Aorta (tissue), 5 donors: ENCODE measurements at places on chromosomes 3 and 15.

DNA sequence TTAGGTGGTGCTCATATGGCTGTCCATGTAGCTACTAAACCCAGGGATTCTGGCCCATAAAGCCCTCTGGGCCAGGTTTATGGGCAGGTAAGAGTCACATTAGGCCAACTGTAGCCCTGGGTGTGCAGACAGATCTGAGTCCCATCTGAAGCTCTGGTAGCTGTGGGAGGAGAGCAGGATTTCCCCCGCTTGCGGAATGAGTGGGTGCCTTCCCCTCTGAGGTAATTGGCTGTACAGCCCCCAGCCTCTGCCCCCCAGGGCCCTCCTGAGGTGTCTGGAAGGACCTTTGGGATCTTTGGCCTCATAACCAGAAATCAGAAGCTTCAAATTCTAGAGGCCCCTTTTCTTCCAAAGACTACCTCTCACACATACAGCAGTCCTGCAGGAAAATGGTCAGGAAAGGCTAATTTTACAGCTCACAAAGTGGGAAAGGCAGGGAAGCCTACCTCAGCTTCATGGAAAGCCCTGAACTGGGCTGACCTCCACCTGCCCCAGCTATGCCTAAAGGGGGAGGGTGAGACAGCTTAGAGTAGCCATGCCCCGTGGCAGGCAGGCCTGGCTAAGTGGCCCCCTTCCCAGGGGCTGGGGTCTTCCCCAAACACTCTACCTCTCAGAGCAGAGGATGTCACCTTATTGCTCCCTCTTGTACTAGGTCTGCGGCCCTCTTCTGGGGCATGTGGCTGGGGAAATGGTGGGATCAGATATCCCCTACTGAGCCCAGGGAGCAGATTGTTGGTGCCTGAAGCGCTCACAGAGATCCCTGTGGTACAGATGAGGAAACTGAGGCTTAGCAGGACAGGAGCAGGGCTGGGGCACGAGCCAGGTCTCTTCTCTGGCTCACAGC lies 16.8 kb downstream of the HEMK1 start:
- DNase-seq: no peak

GRCh38 chr15:31328428-31328968 lies 1.9 kb downstream of the KLF13 start:
- DNase-seq: peak; percentile 68

GRCh38 chr15:99999282-100000070 lies 266.2 kb upstream of the LYSMD4 start:
- no peak for DNase-seq

- DNase-seq: no peak
Measured at GRCh38 chr15:38941399-38941953, 376.9 kb upstream of the RASGRP1 start.

GRCh38 chr3:179972881-179973423 lies 63.8 kb downstream of the PEX5L start:
- DNase-seq: no peak

DNA sequence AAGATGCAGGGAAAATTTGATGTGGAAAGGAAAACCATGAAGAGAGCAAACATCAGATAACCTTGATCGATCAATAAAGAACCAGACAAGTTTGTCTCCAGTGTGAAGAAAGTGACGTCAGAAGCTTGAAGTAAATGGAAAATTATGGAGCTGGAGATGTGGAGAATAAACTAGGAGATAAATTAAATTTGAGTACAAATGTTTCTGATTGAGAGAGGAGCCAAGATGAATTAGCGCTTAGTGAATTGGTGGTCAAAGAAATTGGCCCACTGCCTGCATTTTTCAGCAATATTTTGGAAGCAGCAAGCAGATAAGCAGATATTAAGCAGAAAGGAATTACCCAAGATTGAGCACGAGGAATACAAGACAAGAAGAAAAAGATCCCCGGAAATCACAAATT lies 567.3 kb upstream of the ZNF385D start:
- DNase-seq: no peak

- no peak for DNase-seq
Measured at GRCh38 chr15:101490408-101490891, 943 bp upstream of the PCSK6 start.

DNA sequence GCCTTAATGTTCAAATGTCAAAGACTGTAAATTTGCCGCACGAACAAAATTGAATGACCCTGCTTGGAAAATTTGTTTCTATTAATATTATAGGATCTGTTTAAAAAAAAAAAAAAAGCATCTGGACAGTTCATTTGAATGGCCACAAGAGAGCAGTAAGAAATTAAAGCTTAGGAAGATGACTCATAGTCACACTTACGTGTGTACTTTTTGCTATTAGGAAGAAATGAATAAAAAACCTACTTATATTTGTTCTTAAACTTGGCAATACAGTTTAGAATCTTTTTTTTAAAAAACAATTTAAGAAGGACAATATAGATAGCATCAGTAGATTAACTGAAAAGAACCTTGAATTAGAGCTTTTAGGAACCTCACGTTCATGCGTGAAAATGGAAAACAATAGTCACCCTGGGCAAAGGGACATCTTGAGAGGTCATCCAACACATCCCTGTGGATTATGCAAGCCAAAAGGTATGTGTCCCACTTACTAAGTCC lies 621.8 kb downstream of the MECOM start:
- no peak for DNase-seq

GRCh38 chr3:121752261-121752660 lies 2.7 kb upstream of the GOLGB1 start:
- no peak for DNase-seq

DNA sequence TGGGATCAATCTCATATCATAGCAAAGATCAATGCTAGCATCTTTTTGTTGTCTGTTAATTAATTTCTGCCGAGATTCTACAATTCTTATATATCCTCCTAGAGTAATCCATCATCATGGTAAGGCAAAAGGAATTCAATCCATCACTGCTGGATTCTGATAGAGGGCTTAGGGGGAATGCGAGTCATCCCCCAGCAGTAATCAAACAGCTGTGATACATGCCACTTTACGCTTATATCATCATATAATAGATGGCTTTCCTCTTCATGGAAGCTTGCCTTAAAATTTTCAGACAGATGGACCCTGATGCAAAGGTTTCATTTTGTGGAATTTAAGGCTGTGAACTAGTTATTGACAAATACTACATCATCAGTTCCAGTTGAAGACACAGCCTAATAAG lies 645.9 kb downstream of the CADM2 start:
- no peak for DNase-seq

DNA sequence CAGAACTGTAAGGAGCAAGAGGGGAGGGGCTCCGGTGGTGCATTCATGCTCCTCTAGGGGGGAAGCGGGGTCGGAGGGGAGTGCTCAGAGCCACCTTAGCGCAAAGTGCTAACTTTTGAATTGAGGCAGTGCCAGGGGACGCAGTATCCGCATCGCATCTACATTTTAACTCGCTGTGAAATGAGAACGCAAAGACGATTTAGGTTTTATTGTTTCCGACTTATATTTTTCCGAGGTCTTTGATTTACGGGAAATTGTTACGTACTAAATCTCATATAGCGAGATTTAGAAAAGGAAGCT lies 212 bp downstream of the TCAIM start:
- DNase-seq: no peak

GRCh38 chr3:123076496-123077418 lies 9.9 kb downstream of the PDIA5 start:
- DNase-seq: peak; percentile 84

DNA sequence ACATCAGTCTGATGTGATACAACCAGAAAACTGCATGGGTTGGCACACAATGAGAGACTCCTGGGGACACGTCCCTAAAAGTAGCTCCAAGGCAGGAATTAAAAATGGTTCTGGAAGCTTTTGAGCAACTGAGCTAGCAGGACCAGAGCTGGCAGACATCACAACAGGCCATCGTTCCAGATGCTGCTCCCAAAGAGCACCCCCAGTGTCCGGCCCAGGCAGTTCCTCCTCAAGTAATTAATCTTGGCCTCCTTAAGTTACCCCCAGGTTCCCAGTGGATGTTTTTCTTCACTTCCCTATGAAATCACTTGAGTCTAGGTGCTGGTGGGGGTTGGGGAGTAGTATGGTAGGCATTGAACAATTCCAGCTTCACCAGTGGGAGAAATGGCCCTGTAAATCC lies 711.6 kb downstream of the MECOM start:
- DNase-seq: no peak

GRCh38 chr15:41231422-41232226 lies 556 bp downstream of the CHP1 start:
- DNase-seq: no peak

DNA sequence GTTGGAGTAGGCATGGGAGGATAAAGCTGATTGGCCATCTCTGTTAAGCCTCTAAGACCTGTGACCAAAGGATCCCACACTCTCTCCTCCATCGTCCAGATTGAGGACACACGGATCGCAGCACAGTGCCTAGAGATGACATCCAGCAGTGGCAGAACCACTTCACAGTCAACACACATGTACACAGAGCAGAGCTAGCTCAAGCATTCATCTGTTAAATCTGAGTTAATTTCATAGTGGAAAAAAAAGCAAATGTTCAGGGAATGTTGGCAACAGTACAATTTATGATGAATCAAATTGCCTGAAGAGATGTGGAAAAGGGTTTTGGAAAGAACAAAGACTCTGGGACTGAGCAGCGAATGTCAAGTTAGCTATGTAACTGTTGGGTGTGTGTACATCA lies 108.1 kb upstream of the PLAAT1 start:
- no peak for DNase-seq

- DNase-seq: peak; percentile 73
Measured at GRCh38 chr15:76991741-76992645, 2.9 kb upstream of the PSTPIP1 start.

DNA sequence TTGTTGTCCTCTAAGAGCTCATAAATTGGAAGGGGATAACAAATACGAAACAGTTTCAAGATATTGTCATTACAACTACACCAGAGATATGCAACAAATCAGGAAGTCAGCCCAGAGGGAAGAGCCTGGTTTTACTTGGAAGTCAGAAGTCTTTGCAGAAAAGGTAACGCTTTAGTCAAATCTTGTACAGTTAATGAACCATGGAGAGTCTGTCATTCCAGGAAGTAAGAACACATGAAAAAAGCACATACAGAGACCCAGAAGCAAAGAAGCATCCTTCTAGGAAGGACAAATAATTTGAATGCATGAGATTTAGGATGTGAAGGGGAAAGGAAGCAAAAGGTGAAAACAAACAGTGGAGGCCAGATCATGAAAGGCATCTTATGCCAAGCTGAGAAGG lies 19.6 kb downstream of the DYNC1LI1 start:
- no peak for DNase-seq

DNA sequence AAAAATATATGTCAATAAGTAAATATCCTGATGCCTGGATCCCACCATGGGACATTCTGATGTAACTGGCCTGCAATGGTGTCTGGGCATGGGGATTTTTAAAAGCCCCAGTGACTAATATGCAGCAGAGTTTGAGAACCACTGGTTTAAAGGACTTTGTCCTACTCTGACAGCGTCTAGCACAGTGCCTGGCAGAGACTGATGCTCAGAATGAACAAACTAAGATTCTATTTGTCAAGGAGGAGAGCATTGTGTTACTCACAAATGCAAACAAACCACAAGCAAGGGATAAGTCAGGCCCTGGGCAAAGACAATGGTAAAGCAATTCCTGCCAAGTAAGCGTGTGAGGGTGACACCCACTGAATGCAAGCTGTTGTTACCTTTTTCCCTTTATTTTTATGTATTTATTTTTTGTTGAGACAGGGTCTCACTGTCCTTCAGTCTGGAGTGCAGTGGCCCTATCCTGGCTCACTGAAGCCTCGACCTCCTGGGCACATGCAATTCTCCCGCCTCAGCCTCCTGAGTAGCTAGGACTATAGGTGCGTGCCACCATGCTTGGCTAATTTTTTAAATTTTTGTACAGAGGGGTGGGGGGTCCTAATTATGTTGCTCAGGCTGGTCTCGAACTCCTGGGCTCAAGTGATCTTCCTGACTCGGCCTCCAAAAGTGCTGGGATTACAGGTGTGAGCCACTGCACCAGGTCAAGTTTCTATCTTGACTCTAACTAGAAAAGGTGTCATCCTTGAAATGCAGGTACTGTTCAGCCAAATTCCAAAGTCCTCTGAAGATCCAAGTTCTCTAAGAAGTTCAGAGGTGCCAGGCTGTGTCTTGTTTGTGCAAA lies 909 bp upstream of the GPD1L start:
- no peak for DNase-seq

DNA sequence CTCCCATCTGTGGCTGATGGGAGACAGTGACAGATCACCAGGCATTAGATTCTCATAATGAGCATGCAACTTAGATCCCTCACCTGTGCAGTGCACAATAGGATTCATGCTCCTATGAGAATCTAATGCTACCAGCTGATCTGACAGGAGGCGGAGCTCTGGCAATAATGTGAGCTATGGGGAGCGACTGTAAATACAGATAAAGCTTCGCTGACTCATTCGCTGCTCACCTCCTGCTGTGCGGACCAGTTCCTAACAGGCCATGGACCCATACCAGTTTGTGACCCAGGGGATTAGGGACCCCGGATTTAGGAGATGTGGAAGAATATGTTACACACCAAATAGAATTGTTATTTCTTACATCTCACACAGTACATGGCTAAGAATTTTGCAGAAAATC lies 6.7 kb downstream of the ARGFX start:
- no peak for DNase-seq
